ENCODE measurements at places on chromosomes 4 and X.
A peak's percentile ranks its signal among the peaks of the same experiment; 100 is the strongest.

DNA sequence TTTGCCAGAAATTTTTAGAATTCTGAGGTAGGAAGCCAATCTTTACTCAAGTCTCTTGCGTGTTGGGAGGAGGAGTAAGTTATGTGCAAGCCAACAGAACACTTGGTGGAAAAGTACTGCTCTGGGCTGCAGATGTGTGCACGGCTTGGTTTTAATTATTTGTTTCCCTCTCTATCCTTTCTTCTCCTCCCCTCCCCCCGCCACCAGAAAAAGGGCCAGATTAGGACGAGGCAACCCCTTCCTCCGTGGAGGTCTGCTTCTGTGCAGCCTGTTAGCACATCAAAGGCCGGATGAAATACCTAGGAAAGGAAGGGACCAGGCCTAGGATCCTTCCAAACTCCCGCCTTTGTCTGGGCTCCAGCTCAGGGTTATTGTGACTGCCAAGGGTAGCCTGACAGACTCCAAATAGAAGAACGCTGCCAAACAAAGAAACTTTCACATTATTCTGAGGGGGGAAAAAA lies 1.0 kb upstream of the PGRMC1 start:
- no peak for DNase-seq

DNA sequence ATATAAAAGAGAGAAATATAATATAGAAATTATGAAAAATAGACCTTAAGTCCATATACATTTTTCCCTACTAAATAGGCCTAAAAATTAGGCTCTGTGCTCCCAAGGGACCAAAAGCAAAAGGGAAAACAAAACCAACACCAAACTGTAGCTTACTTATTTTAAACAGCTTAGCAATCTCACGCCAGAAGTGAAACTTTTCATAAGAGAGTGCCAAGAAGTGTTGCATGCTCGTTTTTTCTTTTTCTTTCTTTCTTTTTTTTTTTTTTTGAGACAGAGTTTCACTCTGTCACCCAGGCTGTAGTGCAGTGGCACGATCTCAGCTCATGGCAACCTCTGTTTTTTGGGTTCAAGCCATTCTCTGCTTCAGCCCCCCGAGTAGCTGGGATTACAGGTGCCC lies 250.4 kb downstream of the TMA16 start:
- no peak for DNase-seq

- DNase-seq, result peak; percentile 19
Observed at GRCh38 chr4:139958739-139959098, 195.3 kb downstream of the MAML3 start.

GRCh38 chrX:150226223-150226965 lies 136.7 kb upstream of the MAMLD1 start:
- no peak for DNase-seq

- DNase-seq, result no peak
Observed at GRCh38 chrX:119948381-119948780, 4.8 kb upstream of the NKAP start.

- DNase-seq, result peak; percentile 87
Observed at GRCh38 chr4:37873386-37873785, 17.5 kb upstream of the TBC1D1 start.

GRCh38 chrX:71619193-71619592 lies 882 bp upstream of the CXCR3 start:
- no peak for DNase-seq

DNA sequence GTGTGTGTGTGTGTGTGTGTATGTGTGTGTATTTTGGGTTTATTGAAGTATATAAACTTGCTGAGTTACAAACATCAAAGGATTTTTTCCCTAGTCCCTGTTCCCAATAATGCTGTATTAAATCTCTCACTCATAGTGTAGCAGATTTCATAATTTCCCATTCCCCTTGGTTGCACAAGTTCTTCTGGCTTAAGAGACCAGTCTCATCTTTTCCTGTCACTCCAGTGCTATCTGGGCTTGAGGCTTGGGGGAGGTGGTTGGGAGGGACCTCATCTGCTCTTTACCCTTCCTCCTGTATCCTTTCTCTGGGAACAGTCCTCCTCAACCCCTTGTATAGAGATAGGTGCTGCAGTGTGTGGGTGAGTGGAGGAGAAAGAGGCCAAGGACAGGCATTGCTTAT lies 285.4 kb upstream of the BOD1L1 start:
- peak; percentile 65 for DNase-seq

DNA sequence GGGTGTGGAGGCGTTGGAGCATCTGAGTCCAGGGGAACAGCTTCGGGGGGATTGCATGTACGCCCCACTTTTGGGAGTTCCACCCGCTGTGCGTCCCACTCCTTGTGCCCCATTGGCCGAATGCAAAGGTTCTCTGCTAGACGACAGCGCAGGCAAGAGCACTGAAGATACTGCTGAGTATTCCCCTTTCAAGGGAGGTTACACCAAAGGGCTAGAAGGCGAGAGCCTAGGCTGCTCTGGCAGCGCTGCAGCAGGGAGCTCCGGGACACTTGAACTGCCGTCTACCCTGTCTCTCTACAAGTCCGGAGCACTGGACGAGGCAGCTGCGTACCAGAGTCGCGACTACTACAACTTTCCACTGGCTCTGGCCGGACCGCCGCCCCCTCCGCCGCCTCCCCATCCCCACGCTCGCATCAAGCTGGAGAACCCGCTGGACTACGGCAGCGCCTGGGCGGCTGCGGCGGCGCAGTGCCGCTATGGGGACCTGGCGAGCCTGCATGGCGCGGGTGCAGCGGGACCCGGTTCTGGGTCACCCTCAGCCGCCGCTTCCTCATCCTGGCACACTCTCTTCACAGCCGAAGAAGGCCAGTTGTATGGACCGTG lies 2.2 kb downstream of the AR start:
- no peak for DNase-seq

- DNase-seq, result no peak
Observed at GRCh38 chr4:70818173-70818855, 21.4 kb downstream of the GRSF1 start.

DNA sequence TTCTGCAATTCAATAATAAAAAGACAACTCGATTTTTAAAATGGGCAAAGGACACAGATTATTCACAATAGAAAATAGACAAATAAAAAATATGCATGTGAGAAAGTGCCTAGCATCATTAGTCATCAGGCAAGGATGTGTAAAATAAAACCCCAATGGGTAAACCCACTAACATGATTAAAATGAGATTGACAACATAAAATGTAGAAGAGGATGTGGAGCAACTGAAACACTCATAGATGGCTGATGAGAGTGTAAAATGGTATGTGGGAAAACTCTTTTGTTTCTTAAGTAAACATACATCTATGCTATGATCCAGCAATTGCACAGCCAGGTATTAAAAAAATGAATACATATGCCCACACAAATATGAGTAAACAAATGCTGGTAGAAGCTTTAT lies 177.6 kb downstream of the IQCM start:
- DNase-seq, result peak; percentile 9

GRCh38 chr4:146545102-146545501 lies 23.4 kb upstream of the SLC10A7 start:
- peak; percentile 21 for DNase-seq

DNA sequence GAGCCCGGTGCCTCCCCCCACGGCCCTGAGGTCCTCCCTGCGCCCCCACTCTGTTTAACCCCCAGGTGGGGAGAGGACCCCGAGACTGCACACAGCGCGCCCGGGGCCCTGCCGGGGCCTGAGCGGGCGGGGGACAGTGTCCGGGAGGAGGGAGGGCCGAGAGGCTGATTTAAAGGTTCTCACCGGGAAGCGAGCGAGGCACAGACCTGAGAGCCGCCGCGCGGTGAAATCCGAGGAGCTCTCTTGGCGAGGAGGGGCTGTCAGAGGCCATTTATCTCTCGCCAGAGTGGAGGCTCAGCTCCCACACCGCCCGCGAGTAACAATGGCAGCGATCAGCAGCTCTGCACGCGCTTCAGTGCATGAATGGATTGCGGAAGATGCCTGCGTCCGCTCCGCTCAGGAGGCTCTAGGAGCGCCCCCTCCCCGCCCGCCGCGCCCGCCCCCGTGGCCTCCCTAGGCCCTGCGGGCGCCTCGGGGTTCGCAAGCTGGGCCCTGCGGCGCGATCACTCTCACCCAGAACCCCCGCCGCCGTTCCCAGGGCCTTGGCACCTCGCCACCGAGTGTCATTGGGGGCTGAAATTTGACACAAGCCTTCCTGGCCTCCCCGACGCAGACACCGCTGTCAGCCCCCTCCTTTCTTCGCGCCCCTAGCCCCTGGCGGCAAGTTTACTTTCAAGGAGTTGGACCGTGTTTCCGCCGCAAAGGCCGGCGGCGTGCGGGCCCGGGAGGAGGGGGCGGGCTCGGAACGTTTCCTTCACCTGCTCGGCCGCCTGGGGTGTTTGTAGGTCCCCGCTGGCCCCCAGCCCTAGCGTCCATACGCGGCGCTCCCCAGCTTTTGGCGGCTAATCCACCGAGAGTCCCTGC lies 48.7 kb upstream of the BCOR start:
- no peak for DNase-seq

DNA sequence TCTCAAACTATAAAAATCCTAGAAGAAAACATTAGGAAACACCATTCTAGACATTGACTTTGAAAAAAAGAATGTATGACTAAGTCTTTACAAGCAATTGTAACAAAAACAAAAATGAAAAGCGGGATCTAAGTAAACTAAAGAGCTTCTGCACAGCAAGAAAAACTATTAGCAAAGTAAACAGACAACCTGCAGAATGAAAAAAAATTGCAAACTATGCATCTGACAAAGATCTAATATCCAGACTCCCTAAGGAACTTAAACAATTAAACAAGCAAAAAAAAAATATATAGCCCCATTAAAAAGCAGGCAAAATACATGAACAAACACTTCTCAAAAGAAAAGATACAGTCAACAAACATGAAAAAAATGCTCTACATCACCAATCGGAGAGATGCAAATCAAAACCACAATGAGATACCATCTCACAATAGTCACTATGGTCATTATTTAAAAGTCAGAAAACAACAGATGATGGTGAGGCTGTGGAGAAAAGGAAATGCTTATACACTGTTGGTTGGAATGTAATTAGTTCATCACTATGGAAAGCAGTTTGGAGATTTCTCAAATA lies 168.1 kb downstream of the EPHA5 start:
- peak; percentile 55 for DNase-seq

DNA sequence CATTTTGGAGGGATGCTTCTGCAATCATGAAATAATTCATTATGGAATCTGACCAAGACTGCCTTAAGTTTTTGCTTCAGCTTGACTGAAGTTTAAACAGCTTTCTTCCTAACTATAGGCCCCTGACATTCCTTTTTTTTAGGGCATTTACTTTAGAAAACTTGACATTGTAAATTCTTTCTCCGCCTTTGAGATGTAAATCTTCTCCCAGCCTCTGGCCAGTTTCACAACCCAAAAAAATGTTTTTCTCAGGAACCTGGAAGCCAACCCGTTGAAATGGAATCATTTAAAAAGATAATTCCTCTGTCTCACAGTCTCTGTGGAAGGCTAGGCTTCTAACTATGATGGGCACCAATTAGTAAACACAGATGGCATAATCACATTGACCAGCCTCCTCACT lies 710.4 kb upstream of the PABPC4L start:
- no peak for DNase-seq

DNA sequence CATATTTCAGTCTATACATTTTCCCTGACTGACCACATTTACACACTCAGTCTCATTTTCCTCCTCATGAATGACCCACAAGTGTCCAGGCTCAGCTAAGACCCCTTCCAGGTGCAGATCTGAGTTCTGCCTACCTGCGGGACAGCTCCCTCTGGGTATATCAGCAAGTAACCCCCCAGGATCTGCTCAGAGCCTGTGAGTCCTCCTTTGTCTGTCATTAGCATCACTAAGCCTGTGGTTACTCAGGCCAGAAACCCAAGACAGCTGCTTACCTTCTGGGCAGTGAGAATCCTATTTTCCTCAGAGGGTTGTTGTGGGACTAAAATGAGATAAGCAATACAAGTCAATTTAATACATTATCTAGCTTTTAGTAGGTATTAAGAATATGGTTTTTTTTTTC lies 487.6 kb upstream of the BOD1L1 start:
- no peak for DNase-seq

GRCh38 chr4:120198411-120198810 lies 131.8 kb upstream of the MAD2L1 start:
- no peak for DNase-seq

DNA sequence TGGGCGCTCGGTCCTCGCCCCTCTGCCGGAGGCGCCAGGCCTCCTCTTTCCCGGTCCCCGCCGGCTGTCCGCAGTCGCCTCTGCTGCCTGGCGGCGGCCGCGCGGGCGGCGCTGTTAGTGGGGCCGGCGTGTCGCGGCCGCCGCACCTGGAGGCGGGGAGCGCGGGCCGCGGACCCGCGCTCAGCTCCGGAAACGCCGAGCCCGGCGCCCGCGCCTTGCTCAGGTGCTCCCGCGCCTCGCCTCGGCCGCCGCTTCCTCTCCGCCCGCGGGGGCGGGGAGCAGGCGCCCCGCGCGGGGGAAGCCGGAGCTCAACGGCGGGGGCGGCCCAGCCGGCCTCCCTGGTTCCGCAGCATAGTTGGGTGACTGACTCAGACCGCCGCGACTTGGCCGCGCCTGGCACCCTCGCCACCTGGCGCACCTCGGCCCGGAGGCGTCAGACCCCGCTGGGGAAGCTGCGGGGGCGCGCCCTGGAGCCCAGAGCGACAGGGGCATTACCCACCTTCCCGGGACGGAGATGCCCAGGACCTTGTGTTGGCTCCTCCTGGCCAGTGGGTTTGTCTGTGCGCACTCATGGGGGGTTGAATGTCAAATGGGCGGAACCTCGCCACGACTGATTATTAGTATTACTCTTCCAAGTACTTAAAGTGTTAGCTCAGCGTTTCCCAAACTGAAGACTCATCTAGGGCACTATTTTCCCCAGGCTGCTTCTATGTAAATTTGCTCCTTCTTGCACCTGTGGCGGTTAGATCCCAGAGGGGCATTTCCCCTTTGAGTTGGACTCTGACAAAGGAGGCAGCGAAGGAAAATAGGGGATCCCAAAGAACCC lies at the start of gene ARAP2:
Gene ARAP2, minus strand, starts transcription at position 258 of the 826 bp plus-strand sequence. CDS start 15,028 bp downstream, outside the sequence.
- peak; percentile 60 for DNase-seq

GRCh38 chr4:184384810-184385557 lies 89.4 kb downstream of the IRF2 start:
- no peak for DNase-seq

GRCh38 chr4:143360838-143361625 lies 24.4 kb downstream of the GAB1 start:
- DNase-seq, result no peak

GRCh38 chrX:63394872-63395271 lies 43.7 kb upstream of the SPIN4 start:
- DNase-seq, result no peak

GRCh38 chr4:26124753-26125321 lies 196.0 kb upstream of the RBPJ start:
- DNase-seq, result no peak

- DNase-seq, result no peak
Observed at GRCh38 chr4:147071209-147071740, 125.6 kb upstream of the TTC29 start.

DNA sequence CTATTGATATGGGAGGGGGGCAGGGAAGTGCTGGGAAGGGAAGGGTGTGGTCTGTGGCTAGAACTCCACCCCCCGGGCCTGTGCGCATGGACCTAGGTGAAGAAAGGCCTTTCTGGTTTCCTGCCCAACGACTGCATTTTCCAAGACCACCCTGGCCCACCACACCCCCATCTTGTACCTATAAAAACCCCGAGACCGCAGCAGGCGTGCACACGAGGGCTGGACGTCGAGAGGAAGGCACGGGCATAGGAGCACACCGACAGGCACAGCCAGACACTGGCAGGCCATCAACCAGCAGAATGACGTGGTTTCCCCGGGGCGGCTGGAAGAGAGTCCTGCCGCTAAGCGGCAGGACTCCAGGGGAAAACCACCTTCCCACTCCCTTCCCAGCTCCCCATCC lies 981.1 kb downstream of the PCDH7 start:
- DNase-seq, result no peak
